Fibroblast of the aortic adventitia (primary cell): ENCODE measurements at places on chromosomes 4 and X. TPM values are rescaled to one million over a fixed set of nuclear protein-coding genes. Genes with fewer than 3 reads are reported as not detected.

Gene NWD2
- not detected in 2 replicates for total RNA-seq

Gene WAS
- total RNA-seq, result 0.09 TPM in 1 of 2 replicates, not detected in the other

Gene SYTL4
- 5.1 and 38.7 TPM in 2 replicates for total RNA-seq

Gene SPP1
- 0.72 and 11.9 TPM in 2 replicates for total RNA-seq

Gene RNF150
- total RNA-seq, result 0.57 and 0.99 TPM in 2 replicates

Gene RHOXF1
- not detected in 2 replicates for total RNA-seq

Gene SSX1
- 0.09 TPM in 1 of 2 replicates, not detected in the other for total RNA-seq

Gene ZDHHC9
- 7.8 and 37.1 TPM in 2 replicates for total RNA-seq

Gene CXCL5
- 0.36 and 2.2 TPM in 2 replicates for total RNA-seq

Gene CFAP299
- 2.1 and 12.7 TPM in 2 replicates for total RNA-seq

Gene AGTR2
- total RNA-seq, result not detected in 2 replicates

Gene PABPC1L2A
- total RNA-seq, result not detected in 2 replicates

Gene TEX11
- total RNA-seq, result not detected in 2 replicates

Gene ARHGAP24
- total RNA-seq, result 67.6 and 104 TPM in 2 replicates

Gene MAGEB2
- not detected in 2 replicates for total RNA-seq

Gene SLC4A4
- total RNA-seq, result 2.1 and 2.4 TPM in 2 replicates

Gene CHRNA9
- 0.09 TPM in 1 of 2 replicates, not detected in the other for total RNA-seq

Gene RTL9
- 1.5 TPM in 1 of 2 replicates, not detected in the other for total RNA-seq

Gene NPNT
- not detected in 2 replicates for total RNA-seq

Gene MBNL3
- total RNA-seq, result 5.8 and 10.2 TPM in 2 replicates

Gene ZNF732
- 0.27 and 0.57 TPM in 2 replicates for total RNA-seq

Gene GAB3
- total RNA-seq, result 1.2 and 4.2 TPM in 2 replicates

Gene MAGEA10
- total RNA-seq, result not detected in 2 replicates

Gene PPA2
- 78.9 and 470 TPM in 2 replicates for total RNA-seq

Gene ENPP6
- total RNA-seq, result 0.18 TPM in 1 of 2 replicates, not detected in the other

Gene VCX3B
- not detected in 2 replicates for total RNA-seq

Gene FAM133A
- 0.45 TPM in 1 of 2 replicates, not detected in the other for total RNA-seq

Gene SLC25A5
- 46.6 and 188 TPM in 2 replicates for total RNA-seq

Gene SCML1
- 12.0 and 17.7 TPM in 2 replicates for total RNA-seq

Gene FGFBP1
- total RNA-seq, result not detected in 2 replicates

Gene MID1
- 18.0 and 20.4 TPM in 2 replicates for total RNA-seq

Gene ESX1
- total RNA-seq, result not detected in 2 replicates

Gene TSPAN6
- total RNA-seq, result 32.5 and 46.6 TPM in 2 replicates

Gene PNCK
- total RNA-seq, result 0.33 TPM in 1 of 2 replicates, not detected in the other

Gene CXorf66
- not detected in 2 replicates for total RNA-seq

Gene MAOA
- total RNA-seq, result 4.7 and 9.6 TPM in 2 replicates

Gene PABPC5
- 1.8 and 8.1 TPM in 2 replicates for total RNA-seq

Gene BEX5
- total RNA-seq, result 0.09 TPM in 1 of 2 replicates, not detected in the other

Gene GYPA
- total RNA-seq, result not detected in 2 replicates

Gene TCEAL7
- 52.5 and 86.3 TPM in 2 replicates for total RNA-seq

Gene CXorf65
- total RNA-seq, result not detected in 2 replicates

Gene ZCCHC18
- 0.27 and 2.4 TPM in 2 replicates for total RNA-seq

Gene GPR50
- not detected in 2 replicates for total RNA-seq

Gene GUCY1A1
- total RNA-seq, result 0.09 and 2.4 TPM in 2 replicates

Gene NOX1
- total RNA-seq, result not detected in 2 replicates

Gene GSX2
- total RNA-seq, result not detected in 2 replicates

Gene CSN2
- total RNA-seq, result not detected in 2 replicates

Gene HSFX4
- not detected in 2 replicates for total RNA-seq

Gene IGFBP7
- total RNA-seq, result 263 and 2,449 TPM in 2 replicates

Gene AMBN
- total RNA-seq, result not detected in 2 replicates

Gene MAGEA11
- total RNA-seq, result not detected in 2 replicates

Gene LARP1B
- total RNA-seq, result 13.7 and 23.8 TPM in 2 replicates

Gene NLGN4X
- 0.08 TPM in 1 of 2 replicates, not detected in the other for total RNA-seq

Gene BRS3
- total RNA-seq, result not detected in 2 replicates
